Cardiac fibroblast (primary cell): ENCODE measurements at places on chromosomes 12 and 14.

- DNase-seq: no peak
Measured at GRCh38 chr14:87199381-87199780, 793.6 kb downstream of the GALC start.

GRCh38 chr12:60059180-60059579 is 463.4 kb downstream of the SLC16A7 start:
- DNase-seq: no peak

- DNase-seq: peak; percentile 71
Measured at GRCh38 chr12:118059341-118060191, 1.4 kb downstream of the WSB2 start.

DNA sequence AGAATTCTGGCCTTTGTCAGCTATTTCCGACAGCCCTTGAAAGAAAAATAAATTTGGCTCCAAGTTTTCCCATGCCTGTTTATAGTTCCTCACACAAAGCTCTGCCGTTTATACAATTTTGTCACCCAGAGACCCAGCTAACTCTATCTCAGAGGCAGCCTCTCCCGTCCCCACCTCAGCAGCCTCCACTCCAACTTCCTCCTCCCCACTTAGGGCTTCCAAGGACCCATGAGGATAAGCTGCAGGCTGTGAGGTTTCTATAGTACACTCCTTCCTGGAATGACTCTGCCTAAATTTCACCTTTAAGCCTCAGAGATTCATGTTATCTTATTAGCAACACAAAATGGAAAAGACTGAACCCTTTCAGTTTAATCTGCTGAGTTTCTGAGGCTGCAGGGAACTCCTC is 71.8 kb downstream of the TTC9 start:
- DNase-seq: no peak

DNA sequence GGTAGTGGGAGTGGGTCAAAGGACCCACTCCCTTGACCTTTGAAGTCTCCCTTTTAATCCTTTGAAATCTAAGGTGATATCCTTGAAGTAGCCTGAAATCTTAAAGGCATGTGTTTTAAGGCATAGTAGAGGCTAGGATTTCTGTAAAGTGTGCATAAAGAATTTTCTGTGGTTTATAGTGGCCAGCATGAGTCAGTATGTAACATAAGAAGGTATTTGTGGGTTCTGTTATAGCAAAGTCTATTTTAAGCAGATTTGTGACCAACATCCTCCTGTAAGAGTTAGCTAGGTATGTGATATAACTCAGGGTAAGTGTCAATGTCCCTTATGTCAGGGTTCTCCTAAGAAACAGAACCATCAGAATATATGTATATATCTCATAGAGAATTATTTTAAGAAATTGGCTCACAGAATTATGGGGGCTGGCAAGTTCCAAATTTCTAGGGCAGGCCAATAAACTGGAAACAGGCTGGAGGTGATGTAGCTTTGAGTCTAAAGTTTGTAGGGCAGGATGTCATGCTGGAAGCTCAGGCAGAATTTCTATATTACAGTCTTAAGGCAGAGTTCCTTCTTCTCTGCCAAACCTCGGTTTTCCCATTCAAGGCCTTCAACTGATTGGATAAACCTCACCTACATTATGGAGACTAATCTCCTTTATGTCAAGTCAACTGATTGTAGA is 18.7 kb upstream of the EPYC start:
- peak; percentile 77 for DNase-seq

GRCh38 chr14:102728501-102728900 is 48.7 kb upstream of the TRAF3 start:
- no peak for DNase-seq

DNA sequence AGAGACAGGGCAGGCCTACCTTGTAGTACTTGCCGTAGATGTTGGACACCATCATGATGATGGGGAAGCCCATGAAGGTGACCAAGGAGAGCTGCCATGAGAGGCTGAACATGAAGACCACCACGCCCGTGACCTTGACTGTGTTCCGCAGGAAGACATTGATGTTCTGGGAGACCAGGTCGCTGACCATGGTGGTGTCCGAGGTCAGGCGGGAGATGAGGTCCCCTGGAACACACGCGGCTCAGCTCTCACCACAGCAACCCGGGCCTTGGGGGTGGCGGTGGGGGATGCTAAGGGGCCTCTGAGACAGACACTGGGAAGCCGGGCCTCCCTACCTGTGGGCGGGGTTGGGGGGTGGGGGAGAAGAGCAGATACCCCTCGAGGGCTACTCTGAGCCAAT is 17.7 kb downstream of the ABCB9 start:
- no peak for DNase-seq

DNA sequence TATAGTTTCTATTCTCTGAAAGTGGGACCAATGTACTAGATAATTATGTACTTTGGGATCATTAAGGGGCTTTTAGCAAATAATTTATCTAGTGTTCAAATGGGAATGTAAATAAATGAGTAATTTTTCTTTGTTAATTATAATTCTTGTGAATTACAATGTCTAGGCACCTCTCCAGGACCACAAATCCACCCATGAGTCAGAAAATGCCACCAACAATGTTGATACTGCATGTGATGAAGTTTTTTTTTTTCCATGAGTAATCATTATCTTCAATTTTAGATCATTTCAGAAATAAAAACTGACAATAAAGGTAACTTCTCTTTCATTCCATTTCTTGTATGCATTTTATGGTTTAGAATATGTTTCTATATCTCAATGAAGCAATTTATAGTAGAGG is 470.3 kb downstream of the VRK1 start:
- no peak for DNase-seq

GRCh38 chr12:123936956-123937706 is 35.5 kb downstream of the CCDC92 start:
- DNase-seq: no peak

GRCh38 chr14:65471038-65471878 is 58.7 kb downstream of the FUT8 start:
- DNase-seq: no peak

DNA sequence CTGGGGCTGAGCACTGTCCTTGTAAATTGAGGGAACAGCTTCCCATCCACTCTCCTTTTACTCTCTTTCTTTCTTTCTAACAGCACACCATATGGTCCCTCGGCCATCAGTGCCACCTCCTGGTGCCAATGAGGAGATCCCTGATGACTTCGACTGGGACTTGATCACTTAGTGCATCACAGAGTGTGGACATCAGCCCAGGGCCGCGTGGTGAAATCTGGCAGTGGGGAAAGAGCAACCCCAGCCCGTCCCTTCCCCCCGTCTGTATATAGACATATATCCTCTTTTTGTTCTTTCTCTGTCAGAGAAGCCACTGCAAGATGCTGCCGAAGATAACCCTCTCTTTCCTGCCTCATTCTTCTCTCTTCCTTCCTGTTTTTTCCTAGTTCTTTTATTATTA is 13.5 kb downstream of the C3AR1 start:
- DNase-seq: no peak

DNA sequence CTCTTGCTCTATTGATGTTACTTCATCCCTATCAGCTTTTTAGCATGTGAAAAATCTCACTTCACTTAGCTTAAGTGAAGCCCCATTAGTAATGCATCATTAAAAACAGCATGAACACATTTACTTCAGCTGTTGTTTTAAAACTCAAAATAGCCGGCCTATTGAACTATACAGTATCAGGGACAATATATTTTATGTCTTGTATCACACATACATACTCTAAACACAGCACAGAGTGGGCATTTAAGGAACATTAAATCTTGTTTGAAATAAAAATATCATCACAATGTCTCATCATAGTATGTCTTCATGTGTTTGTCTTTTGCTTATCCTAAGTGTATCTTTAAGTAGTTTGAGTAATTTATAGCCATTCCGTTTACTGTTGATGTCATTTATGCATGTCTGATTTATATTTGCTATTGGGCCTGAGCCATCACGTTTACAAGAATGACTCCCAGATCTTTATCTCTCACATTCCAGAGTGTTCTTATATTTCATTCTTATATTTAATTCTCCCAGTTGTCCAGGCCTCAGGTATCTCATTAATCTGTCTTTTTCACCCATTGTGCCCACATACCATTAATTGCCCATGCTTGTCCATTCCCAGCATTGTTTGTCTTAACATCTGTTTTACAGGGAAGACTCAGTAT is 57.5 kb downstream of the ARHGAP5 start:
- DNase-seq: peak; percentile 26

DNA sequence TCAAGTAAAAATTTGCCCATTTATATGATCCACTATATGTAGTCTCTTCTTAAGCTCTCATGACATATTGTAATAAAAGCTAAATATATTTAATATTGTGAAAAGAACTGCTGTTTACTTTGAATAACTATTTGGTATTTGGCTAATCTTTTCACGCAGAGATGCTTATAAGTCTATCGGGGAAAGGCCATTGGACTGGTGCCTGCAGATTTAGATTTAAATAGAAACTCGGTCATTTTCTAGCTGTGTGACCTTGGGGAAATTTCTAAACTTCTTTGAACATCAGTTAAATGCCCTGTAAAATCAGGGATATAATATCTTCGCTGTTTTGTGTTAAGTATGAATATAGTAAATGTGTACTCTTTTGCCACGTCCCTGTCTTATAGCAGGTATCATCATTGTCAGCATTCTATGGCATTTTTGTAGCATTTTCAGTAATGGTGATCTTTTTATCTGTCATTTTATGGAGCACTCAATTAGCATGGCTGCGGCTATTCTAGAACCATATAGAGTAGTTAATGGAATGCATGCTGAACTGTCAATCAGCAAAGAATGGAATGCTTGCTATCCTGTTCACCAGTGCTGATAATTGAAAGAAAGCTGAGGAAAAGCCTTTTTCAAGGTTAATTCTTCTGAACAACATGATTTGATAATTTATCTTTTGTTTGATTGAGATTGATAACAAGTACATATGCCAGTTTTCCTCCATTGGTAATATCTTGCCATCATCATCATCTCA is 181.2 kb downstream of the TMTC2 start:
- DNase-seq: no peak

GRCh38 chr12:15620741-15621539 is 168.2 kb downstream of the EPS8 start:
- DNase-seq: peak; percentile 57

- DNase-seq: no peak
Measured at GRCh38 chr12:2359725-2360629, 307.2 kb downstream of the CACNA1C start.
